ENCODE measurements at places on chromosomes 6 and 20.

GRCh38 chr6:144469144-144469575 lies 184.0 kb downstream of the UTRN start:
- DNase-seq, result peak; percentile 28

DNA sequence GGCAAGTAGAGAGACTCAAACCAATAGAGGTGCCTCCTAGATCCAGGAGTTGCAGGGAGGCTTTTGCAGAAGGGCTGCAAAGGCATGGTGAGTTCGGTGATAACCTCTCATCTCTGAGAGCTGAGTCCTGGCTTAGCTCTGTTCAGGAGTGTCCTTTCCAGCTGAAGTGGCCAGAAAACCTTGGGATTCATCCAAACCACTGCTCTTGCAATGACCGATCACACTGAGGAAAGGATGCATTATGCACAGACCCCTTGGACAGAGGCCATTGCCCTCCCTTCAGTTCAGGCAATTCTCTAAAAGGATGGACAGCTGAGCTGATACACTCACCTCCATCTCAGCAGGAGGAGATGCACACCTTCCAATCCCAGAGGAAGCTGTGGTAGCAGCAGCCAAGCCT lies 158.8 kb upstream of the ENPP5 start:
- no peak for DNase-seq

DNA sequence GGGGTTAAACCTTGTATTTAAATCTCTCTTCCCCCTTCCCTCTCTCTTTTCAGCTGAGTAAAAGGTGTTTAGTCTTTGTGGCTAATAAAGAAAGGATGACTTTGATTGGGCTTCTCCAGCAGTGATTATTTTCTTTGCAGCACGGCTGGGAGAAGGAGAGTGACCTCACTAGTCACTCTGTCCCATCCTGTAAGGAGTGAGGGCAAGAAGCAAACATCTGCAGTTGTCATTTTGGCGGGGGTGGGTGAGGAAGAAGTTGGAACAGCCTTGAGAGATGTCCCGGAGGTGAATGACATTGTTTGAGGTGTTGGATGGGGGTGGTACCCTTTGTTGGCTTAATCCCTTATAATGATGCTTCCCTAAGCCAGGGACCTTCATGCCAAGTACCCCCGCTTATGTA lies 223.6 kb downstream of the EYA2 start:
- no peak for DNase-seq

DNA sequence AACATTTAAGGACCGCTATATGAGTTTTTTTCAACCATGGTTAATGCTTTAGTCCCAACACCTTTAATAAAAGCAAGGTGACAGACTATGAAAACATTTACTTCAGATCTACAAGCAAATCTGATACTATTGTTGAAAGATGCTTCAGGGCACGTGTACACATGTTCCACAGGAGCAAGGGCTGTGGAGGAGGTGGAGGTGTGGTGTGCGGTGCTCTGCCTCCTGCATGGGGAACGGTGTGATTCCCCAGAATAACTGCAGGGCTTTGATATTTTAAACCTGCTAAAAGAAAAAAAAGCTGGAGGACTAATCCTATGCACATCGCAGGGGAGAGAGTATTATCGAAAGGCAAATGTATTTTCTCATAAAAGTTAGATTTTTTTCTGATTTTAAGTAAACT lies 188.1 kb upstream of the CEP162 start:
- DNase-seq, result no peak

DNA sequence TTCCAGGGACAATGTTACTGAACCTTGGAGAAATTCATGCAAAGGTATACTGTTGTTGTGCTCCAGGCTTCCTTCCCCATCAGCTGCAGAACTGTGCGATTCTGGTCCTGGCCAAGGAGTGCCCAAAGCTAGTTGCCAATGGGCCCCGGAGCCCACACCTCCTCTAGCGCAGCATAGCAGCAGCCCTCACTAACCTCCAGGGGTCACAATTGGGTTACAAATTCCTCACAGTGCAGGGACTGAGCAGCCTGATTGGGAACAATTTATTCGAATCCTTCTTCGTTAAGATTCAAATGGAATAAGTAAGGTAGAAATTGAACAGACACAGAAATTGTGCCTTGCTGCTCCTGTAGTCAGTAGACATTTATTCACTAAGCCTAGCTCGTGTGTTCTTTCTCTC lies 284.9 kb downstream of the PRKN start:
- DNase-seq, result no peak

- no peak for DNase-seq
These were observed 184.8 kb downstream of the CDC5L start for GRCh38 chr6:44572346-44572745.
